ENCODE measurements at places on chromosomes 5 and 9.
A peak's percentile ranks its signal among the peaks of the same experiment; 100 is the strongest.

- peak; percentile 69 for DNase-seq
These were observed 71.3 kb downstream of the TMC1 start for GRCh38 chr9:72592502-72593403.

- no peak for DNase-seq
These were observed 567.3 kb upstream of the KLF4 start for GRCh38 chr9:108056805-108057386.

- DNase-seq, result no peak
These were observed 3.1 kb downstream of the FAM163B start for GRCh38 chr9:133605856-133606707.

GRCh38 chr5:13218518-13218917 is 726.0 kb downstream of the DNAH5 start:
- DNase-seq, result no peak

- peak; percentile 54 for DNase-seq
These were observed 136.7 kb upstream of the MOCS2 start for GRCh38 chr5:53246042-53246836.

DNA sequence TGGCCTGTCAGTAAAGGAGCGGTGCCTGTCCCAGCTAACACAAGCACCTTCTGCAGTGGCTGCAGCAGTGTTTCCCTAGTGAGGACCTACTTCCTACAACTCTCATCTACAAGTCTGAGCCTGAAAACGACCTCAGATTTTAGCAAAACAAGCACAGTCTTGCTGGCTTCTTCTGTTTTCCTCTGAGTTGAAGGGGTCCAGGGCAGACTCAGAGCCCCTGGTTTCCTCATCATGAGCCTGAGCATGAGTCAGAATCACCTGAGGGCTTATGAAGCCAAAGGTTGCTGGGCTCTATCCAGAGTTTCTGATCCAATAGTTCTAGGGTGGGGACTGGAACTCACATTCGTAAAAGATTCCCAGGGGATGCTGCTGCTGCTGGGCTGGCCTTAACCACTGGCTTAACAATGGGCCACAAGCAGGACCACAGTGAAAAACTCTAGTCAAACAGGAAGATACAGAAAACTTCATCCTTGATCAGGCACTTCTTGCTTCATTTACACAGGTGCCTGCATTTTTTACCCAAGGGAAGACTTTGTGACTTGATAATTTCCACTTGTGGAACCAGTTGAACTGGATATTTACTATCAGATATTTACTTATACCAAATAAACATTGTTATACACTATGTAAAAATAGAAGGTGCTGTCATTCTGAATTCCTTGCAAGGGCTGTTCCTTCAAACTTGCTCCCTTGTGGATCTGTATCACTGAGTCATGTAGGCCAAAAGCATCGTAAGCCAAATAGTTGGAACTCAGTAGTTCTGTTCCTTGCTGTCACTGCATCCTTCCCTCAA is 4.3 kb upstream of the ACER2 start:
- no peak for DNase-seq

DNA sequence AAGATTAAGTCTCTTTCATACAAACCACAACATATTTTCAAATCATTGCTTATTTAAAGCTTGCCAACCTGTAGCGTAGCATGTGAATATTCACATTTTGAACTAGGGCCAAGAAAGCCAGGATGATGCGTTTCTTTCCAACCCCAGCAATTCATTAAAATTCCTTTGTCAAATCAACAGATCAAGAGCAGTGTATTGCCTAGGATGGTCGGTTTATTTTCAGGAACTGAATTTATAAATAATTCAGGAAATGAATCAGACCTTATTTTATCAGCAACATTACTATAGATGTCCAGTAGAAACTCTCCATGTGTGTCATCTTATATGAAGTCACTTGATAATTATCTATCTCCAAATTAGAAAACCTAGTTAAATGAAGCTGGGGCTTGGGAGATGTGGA is 13.2 kb upstream of the AUH start:
- no peak for DNase-seq

- DNase-seq, result peak; percentile 98
These were observed 629 bp upstream of the BICD2 start for GRCh38 chr9:92764988-92765936.

DNA sequence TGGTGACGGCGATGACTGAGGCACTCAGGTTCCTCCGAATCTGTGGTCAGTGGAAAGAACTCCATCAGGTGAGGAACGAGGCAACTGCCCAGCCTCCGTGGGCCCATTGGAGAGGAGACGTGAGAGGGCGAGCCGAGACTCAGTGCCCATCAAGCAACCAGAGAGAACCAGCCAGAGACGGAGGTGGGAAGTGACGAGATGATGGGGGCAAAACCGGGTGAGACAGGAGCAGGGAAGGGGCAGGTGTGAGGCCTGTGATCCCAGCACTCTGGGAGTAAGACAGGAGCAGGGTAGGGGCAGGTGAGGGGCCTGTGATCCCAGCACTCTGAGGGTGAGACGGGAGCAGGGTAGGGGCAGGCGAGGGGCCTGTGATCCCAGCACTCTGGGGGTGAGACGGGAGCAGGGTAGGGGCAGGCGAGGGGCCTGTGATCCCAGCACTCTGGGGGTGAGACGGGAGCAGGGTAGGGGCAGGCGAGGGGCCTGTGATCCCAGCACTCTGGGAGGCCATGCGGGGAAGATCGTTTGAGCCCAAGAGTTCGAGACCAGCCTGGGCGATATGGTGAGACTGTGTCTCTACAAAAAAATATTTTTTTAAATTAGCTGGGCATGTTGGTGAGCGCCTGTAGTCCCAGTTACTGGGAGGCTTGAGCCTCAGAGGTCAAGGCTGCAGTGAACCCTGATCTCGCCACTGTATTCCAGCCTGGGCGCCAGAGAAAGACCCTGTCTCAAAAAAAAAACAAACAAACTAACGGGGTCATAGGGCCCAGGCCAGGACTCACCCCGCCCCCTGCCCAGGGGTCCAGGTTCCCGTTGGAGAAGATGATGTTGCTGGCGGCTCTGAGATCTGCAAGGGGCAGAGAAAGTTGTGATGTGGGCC is 3.4 kb downstream of the DPP7 start:
- no peak for DNase-seq

DNA sequence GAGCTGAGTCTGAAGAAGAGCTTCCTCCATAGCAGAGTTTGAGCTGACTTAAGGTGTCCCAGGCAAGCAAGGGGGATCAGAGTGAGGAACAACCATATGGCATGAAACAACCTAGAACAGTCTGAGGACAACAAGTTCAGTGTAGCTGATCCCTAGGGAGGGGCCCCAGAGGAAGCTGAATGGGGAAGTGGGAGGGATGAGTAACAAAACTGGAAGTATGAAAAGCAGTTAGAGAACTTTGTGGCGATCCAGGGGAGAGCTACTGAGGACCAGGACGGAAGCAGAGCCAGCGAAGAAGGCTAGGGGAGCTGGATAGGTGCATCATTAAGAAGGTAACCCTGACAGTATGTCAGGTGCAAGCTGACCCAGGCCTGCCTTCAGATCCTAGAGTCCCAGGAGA is 580.8 kb downstream of the BNC2 start:
- DNase-seq, result no peak

GRCh38 chr5:114296191-114296590 is 65.7 kb upstream of the KCNN2 start:
- no peak for DNase-seq

GRCh38 chr5:132506094-132506692 is 15.6 kb upstream of the IRF1 start:
- DNase-seq, result peak; percentile 64

DNA sequence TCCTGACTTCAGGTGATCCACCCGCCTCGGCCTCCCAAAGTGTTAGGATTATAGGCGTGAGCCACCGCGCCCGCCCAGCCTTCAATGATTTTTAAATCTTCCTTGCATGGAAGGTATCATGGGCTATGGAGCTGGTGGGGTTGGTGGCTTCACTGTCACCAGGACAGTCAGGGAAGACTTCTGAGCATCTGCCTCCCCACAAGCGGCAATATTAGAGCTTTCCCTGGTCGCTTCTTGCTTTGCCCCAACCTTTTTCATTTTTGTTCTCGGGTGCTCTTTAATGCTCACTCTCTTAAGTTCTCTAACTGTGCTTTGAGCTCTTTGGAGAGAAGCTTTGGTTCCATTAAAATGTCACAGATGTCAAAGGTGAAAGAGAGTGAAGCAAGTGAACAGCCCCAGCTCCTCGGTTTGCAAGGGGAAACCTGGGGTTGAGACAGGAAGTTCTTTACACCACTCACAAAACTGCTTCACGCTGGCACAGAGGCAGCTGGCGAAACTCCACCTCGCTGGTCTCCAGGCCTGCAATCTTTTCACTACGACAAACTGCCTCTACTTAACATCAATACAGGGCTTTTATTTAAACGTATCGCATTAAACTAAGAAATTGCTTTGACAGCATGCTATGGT is 142.5 kb upstream of the RETREG1 start:
- DNase-seq, result no peak

GRCh38 chr5:92809855-92810465 is 771.1 kb downstream of the NR2F1-AS1 start:
- no peak for DNase-seq

GRCh38 chr5:72518001-72518683 is 10.9 kb upstream of the ZNF366 start:
- no peak for DNase-seq

- DNase-seq, result no peak
These were observed 132.4 kb upstream of the MEF2C start for GRCh38 chr5:89015409-89015808.

- peak; percentile 39 for DNase-seq
These were observed 128.4 kb upstream of the TRPM3 start for GRCh38 chr9:71249729-71250317.

DNA sequence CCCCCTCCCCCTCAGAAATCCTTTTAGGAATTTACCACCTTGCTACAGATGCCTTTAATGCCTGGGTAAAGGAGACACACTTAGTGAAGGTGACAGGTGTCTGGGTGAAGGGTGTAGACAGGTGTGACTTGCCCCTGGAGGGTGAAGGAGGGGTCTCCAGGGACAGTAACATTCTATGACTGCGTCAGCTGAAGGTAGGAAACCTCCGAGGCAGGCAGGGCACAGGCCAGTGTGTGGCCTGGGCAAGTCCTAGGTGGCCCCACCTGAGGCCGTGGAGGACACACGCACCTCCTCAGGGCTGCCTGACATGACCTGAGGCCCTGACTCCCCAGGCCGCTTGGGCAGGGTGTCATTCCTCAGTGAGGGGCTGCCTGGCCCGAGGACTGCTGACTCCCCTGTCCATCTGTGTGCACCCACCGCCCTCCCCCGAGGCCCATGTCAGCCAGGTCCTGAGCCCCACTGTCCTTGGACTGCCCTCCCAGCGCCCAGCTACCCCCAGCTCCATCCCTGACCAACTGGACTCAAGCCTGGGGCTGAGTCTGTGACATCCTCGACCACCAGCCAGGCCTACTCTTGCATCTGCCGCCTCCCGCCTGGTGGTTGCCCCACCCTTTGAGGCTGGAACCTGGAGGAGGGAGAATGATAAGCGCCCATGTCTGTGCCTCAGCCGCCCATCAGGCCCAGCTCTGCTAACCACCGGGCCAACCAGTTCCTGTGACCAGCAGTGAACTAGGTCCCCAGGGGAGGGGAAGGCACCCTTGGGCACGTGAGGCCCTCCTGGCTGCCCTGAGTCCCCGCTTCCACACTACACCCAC is 18.4 kb downstream of the CARD19 start:
- peak; percentile 68 for DNase-seq

- no peak for DNase-seq
These were observed 98.2 kb upstream of the GRHPR start for GRCh38 chr9:37324261-37324683.

DNA sequence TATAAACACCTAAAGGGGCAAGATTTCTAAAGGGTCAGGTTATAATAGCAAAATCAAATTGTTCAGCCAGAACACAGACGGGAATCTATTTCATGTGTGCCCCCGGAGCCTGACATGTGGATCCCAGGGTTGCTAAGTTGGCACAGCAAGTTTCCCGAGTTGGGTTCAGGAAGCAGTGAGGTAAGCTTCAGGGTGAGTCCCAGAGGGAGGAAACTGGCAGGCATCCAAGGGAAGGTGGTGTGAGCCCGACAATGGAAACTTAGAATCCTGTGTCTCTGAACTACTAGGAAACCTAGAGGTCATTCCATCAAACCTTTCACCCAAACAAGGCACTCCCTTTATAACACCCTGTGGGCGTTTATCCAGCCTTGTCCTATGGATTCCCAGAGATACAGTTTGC is 98.4 kb downstream of the ADRB2 start:
- no peak for DNase-seq

DNA sequence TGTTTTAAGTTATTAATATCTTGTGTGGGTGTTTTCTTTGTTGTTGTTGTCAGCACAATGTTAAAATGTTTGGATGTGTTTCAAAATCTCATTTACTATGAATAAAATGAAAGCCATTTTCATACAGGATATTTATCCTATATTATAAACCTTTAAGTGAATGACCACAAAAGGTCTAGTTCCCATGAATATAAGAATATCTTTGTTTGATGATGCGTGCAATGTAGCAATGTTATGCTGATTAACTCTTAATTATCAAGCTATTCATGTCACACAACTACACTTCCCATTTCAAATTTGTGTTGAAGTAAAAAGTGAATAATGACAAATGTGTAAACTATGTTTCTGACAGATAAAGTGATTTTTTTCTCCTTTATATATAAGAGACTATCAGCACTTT is 59.8 kb downstream of the MEF2C start:
- no peak for DNase-seq

GRCh38 chr5:5986492-5987178 is 391.7 kb downstream of the MED10 start:
- DNase-seq, result no peak

DNA sequence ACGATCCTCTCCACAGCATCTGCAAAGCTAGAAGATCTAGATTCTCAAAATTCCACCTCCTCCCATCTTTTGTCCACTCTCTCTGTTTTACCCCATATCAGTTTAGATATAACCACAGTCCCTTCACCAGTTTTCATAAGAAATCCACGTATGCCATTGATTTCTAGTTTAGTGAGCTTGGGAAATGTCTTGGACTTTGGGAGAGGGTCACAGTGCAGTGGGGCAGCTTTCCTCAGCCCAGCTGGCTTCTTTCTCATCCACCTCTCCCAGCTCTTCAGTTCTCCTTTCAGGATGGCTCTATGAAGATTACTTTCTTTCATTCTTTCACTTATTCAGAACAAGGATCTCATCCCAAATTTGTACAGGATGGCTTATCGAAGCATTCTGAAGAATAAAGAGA is 203.9 kb upstream of the ADCY2 start:
- DNase-seq, result no peak

GRCh38 chr5:143582869-143583268 is 179.4 kb upstream of the NR3C1 start:
- DNase-seq, result no peak

GRCh38 chr5:94691949-94692348 is 73.5 kb downstream of the SLF1 start:
- no peak for DNase-seq

DNA sequence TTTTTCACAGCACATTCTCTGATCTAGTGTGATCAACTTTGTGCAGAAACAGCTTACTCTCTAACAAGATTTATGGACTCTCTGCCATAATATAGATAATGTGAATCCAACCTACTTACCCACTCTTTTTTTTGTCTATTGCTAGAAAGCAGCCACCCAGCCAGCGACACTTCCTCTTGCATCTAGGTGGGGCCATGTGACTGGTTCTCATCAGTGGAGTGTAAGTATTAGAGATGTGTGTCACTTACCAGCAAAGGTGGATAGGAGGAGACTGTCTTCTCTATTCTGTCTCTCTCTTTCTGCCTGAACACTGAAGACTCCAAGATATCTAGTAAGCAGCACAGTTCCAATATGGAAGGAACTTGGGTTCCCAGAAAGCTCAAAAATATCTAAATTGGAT is 174.8 kb downstream of the MCTP1 start:
- DNase-seq, result no peak

GRCh38 chr9:12554636-12555035 is 138.5 kb upstream of the TYRP1 start:
- no peak for DNase-seq

- DNase-seq, result no peak
These were observed 9.4 kb downstream of the PAM start for GRCh38 chr5:102764381-102765004.

All from erythroblast (primary cell).